ENCODE measurements at places on chromosomes 16 and 17.

GRCh38 chr16:81616321-81617020 lies 162.6 kb upstream of the PLCG2 start:
- peak; percentile 53 for DNase-seq

- no peak for DNase-seq
Observed at GRCh38 chr17:82270651-82271050, 2.8 kb downstream of the CSNK1D start.

GRCh38 chr17:6257336-6257735 lies 177.6 kb downstream of the AIPL1 start:
- peak; percentile 88 for DNase-seq

- no peak for DNase-seq
Observed at GRCh38 chr17:82854226-82854625, 14.4 kb upstream of the ZNF750 start.

DNA sequence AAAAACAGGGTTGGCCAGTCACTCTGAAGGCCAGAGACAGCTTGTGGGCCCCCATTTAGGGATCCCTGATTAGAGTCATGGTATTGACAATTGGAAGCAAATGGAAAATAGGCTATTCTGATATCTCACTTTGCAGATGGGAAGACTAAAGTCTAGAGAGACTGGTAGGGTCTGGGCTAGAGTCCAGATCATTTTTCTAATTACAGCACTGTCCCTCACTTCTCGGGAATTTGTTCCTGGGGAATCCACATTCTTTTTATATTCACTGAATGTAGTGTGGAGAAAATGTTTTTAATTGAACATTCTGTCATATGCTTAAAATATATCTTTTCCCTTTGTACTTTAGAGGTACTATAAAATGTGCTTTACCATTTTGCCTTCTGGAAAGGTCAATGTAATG lies 1.1 kb downstream of the KATNIP start:
- no peak for DNase-seq

- no peak for DNase-seq
Observed at GRCh38 chr17:35627417-35627816, 40.3 kb downstream of the AP2B1 start.

DNA sequence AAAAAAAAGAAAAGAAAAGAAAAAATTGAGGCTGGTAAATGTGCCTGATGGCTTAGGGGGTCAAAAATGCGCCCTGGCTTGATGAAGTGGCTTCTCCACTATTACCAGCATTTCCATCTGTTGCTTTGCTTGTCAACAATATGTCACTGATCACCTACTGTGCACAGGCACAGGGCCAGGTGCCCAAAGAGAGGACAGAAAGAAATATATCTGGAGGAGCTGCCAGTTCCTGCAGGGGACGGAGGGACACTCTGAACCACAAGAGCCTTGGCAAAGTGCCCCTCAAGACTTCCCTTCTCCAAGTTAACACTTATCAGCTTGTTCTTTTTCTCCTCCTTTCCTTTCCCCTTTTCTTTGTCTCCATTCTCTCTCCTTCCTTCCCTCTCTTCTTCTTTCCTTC lies 34.7 kb downstream of the GINS3 start:
- no peak for DNase-seq

DNA sequence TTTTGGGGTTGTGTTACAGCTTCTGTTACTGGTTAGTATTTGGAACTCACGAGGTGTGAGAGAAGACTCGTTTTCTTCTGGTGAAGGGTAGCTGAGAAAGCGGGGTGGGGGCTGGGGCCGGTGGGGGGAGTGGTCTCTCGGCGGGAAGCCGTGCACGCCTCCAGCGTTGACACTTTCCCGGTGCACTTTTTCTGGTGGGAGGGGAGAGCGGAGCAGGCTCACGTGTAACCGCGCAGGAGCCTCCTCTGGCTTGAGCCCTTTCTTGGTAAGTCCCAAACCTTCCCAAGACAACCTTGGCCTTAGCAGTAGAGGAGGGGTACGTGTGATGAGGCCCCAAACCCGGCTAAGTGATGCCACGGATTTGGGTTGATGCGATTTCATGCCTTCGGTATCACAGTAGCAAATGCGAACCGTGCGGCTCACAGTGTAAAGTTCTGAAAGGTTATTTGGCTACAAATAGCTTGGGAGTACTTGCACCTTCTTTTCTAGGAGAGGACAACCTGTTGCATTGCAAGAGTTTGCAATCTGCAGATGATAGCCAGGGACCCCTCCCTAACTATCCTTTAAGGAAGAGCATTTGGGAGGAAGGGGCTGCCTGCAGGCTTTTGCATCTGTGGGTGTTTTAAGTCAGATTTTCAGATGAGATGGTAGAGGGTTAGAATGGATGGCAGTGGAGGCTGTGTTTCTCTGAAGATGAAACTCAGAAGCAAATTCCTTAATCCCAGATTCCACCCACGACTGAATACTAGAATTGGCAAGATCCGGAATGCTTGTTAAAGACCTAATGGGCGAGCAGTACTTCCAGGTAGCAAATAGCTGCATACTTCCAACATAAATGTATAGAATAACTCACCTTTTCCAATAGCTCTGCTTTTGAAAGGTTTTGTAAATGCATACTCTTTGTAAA lies 1.5 kb downstream of the HLF start:
- DNase-seq: no peak

DNA sequence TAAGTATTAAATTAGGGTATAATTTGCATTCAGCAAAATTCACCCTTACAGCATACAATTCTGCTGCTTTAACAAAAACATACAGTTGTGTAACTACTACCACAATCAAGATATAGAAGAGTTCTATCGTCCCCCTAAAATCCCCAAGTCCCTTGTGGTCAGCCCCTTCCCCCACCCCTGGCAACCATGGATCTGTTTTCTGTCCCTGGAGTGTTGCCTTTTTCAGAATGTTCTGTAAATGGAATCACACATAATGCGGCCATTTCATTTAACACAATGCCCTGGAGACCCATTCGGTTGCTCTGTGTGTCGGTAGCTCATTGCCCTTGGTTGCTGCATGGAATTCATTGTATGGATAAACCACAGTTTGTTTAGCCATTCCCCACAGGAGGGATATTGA lies 190.2 kb downstream of the IRX5 start:
- no peak for DNase-seq

DNA sequence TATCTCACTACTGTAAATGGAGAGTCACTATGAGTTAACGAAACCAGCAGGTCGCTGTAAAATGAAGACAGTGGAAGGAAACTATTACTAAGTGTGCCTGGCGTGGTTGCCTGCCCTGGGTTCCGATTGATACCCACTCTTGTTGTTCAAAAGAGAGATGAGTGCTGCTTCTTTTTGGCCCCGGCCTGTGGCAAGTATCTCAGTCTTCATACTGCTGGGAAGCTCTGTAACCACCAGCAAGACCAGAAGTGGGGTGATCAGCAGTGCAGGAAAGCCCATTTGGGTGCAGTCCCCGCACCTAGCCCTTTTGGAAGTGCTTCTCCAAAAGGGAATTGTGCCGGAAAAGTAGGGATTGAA lies 104.5 kb downstream of the SNX29 start:
- DNase-seq: no peak

GRCh38 chr16:47142821-47143676 lies 696 bp downstream of the NETO2 start:
- peak; percentile 79 for DNase-seq

DNA sequence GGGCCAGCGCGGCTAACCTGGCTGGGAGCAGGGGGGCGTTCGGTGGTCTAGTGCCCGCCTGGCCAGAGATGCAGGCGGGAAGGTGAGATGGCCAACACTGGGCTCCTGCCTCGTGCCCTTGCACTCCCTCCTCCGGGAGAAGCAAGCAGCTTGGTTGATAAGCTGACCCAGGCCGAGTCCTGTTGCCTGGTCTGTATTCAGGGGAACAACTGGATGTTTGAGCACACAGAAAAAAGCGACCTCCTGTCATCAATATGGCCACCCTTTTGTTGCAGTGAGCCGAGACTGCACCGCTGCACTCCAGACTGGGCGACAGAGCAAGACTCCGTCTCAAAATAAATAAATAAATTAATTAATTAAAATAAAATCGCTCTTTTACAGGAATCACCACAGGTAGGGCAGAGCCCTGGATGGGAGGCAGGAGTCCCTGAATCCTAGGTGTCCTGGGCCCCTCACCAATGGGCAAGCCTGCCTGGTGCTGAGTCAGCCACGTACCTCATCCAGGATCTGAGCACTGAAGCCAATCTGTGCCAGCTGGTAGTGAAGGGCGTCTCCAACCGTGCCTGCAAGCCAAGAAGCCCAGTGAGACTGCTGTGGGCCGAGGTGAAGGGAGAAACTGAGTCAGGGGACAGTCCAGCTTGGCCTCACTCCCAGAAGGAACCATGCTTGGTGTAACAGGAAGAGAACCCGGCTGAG lies 31.8 kb downstream of the HASPIN start:
- DNase-seq: no peak

GRCh38 chr16:27058299-27058698 lies 8.4 kb upstream of the C16orf82 start:
- DNase-seq: no peak

DNA sequence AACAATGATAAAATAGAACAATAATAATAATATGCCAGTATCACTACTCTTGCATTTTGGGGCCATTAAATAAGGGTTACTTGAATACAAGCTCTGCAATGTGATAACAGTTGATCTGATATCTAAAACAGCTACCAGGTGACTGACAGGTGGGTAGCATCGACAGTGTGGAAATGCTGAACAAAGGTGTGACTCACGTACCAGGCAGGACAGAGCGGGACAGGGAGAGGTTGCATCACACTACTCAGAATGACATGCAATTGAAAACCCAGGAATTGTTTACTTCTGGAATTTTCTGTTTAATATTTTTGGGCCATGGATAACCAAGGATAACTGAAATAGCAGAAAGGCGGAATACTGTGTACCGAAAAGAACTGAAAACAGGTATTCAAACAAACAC lies 15.8 kb upstream of the ZNF19 start:
- no peak for DNase-seq

DNA sequence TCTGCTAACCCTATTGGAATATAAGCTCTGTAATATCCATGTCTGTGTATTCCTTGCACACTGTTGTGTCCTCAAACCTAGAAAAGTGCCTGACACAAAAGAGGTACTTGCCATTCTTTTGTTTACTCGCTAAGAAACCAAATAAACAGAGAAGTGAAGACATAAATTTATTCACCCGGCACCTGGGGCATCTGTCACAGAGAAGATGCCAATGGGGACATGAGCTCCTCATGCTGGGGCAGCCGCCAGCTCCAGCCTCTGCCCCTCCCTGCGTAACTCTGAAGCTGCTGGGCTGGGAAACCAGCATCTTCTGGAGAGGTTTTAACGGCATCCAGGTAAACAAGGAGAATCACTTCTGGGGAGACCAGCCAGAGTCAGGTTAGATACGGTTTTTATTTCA lies 15.1 kb upstream of the CDRT4 start:
- no peak for DNase-seq

DNA sequence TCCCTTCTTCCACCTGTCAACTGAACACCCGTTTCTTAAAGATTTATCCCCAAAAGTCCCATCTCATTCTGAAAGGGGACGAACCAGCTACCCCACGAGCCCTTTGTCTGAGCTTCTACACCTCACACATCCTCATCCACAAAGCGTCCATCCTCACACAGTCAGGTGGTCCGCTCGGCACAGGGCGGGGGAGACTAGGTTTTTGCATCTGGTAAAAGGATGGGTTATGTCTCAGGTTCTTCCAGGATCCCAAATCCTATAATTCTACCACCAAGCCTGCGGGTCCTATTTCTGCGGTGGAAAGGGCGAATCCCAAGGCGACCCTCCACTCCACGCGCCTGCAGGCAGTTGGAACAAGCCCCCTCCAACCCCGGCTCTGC lies 458 bp downstream of the GFOD2 start:
- peak; percentile 35 for DNase-seq

GRCh38 chr17:5049314-5049841 lies 14.2 kb upstream of the SLC52A1 start:
- peak; percentile 49 for DNase-seq

- no peak for DNase-seq
Observed at GRCh38 chr17:45438931-45439610, 6.4 kb upstream of the ARHGAP27 start.

DNA sequence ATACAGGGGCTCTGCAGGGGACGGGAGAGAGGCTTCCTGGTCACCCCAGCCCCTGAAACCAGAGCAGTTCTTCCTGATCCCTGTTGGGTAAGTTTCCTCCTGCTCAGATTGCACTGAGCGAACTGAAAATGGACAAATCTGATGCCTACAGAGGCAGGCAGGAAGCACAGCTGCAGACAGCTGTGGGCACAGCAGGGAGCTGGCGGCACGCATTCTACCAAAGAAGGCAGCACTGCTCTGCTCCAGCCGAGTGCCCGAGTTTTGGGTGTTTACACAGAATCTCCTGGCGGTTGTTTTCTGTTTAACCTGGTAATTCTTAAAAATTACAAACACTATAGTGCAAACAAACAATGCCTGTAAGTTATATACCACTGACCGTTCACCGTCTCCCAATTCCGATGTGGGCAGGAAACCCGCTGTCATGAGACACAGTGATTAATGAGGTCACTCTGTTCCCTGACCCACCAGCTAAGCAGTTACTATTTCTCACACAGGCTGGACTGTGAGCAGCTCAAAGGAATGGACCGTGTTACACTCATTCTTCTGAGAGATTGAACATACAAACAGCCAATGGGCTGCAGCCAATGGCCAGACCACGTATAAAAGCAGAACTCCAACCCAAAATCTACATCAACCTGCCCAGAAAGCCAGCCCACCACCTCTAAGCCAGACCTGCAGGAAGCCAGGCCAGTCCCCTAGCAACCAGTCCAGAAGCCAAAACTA lies 25.5 kb downstream of the NSMCE1 start:
- peak; percentile 96 for DNase-seq

DNA sequence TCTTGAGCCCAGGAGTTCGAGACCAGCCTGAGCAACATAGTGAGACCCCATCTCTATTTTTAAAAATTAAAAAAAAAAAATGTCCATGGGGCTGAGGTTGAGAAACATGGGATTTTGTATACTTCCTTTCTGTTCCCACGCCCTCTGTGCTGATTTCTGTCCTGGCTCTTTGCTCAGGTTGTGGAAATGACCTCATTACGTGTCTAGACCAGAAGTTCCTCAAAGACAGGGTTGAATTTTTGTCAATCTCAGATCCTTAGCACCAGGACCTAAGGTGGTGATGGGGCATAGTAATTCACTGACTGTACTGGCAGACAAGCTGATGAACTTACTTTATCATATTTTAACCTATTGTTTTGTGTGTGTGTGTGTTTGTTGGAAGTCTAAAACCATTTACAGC lies 11.2 kb upstream of the HNF1B start:
- no peak for DNase-seq

DNA sequence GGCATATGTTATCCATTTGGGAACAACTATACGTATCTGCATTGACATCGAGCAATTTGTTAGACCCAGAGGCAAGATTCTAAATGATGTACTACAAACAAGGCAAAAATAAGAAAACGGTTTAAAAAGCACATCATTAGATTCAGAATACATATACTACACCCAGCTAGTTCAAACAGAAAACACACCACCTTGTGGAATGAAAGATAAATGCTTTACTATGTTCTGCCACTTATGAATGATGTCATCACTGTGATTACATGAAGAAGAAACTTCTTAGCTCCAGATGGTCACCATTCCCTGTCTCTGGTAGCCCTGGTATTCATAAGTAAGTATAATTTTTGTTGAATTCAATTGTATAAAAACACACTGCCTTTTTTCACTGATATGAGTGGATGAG lies 7.8 kb downstream of the NACA2 start:
- peak; percentile 36 for DNase-seq

GRCh38 chr17:73783945-73784603 lies 139.8 kb upstream of the SDK2 start:
- no peak for DNase-seq

- DNase-seq: no peak
Observed at GRCh38 chr16:23122144-23122543, 27.1 kb downstream of the USP31 start.

Measured in endothelial cell of umbilical vein (primary cell).